ENCODE measurements at places on chromosomes 3 and 15.

DNA sequence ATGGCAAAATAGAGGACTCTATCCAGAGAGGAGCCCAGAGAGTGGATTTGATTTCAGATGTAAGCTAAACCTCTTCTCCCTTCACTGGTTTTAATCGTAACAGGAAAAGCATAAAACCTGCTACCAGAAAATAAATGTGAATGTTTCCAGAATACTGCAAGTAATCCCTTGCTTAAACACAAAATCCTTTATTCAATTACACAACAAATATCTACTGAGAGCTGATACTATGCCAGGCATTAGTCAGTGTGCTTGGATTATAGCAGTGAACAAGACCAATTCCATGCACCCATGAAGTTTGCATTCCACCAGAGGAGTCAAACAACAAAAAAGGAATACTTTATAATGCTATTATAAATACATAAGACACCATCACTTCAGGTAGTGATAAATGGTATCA lies 15.1 kb downstream of the AVEN start:
- DNase-seq: no peak

GRCh38 chr15:79562899-79563298 lies 130.8 kb downstream of the MINAR1 start:
- no peak for DNase-seq

- no peak for DNase-seq
Observed at GRCh38 chr3:195701042-195701915, 19.5 kb upstream of the MUC20 start.

DNA sequence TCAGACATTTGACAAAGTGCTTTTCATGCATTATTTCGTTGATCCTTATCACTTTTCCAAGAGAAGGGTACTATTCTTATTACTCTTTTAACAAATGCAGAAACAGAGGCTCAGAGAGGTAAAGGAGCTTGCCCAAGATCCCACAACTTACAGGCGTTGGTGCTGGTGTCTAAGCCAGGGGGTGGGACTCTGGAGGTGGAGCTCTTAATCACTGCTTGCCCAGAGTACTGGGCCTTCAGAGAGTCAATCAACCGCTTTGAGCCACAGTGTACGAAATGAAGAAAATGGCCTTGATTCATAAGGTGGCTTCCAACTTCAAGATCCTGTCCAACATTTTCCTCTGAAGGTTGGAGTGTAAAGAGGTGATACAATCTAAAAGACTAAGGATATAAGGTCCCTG lies 211.5 kb downstream of the NECTIN3 start:
- no peak for DNase-seq

DNA sequence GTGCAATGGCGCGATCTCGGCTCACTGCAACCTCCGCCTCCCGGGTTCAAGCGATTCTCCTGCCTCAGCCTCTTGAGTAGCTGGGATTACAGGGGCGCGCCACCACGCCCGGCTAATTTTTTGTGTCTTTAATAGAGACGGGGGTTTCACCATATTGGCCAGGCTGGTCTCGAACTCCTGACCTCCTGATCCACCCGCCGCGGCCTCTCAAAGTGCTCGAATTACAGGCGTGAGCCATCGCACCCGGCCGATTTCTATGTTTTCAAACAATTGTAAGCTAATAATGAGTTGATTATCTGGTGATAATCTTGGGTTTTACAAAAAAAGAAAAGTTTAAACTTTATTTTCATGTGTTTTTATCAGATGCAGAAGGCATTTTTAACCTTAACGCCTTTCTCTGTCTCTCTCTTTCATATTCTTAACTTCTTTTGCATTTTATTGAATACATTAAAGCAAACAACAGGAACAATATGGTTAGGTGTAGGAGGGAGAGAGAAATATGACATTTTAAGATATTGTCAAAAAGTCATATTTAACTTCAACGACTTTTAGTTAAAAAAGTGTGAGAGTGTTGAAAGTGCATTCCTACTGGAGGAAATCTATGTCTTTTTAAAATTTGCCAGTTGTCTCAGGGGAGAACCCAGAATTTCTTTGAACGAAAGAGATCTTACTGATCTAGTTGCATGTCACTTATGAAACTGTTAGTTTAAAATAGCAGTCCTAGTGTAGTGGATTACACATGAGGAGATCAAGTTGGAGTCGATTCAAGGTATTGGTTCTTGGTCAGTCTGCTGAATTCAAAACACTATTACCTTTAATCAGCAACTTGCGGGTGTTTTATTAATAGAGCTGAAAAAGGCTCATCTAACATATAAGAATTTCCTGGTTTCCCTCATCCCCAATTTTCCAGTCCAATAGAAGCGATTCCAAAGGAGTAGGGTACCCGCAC lies 3.4 kb upstream of the MEIS2 start:
- DNase-seq: no peak

- no peak for DNase-seq
Observed at GRCh38 chr3:88584451-88584850, 434.7 kb downstream of the C3orf38 start.

DNA sequence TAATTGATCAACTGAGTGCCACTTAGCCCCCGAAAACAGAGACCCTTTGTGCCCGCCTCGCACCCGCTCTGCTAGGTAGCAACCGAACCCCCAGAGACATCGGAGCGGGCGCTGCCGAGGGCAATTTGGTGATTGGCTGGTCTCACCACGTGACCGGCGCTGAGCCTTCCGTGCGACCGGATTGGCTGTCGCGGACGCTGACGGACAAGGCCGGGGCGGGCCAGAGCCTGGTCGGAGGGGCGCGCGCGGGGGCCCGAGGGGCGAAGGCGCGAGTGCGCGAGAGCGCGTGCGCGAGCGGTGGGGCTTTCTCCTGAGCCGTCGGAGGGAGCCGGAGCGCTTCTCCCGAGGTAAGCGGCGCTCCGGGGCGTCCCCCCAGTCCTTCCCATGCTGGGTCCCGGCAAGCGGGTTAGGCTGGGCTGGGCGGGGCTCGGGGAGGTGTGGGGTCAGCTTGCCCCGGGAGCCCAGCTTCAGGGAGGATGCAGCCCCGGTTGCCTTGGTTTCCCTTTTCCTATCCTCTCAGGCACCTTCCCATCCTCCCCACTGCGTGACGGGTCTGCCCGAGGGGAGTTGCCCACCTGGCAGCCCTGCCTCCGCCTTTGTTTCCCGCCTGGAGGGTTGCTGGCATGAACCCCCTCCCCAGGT lies at the start of gene TMEM108:
TMEM108 (plus strand) TSS at position 303 of the 642 bp plus-strand sequence.
- peak; percentile 87 for DNase-seq

DNA sequence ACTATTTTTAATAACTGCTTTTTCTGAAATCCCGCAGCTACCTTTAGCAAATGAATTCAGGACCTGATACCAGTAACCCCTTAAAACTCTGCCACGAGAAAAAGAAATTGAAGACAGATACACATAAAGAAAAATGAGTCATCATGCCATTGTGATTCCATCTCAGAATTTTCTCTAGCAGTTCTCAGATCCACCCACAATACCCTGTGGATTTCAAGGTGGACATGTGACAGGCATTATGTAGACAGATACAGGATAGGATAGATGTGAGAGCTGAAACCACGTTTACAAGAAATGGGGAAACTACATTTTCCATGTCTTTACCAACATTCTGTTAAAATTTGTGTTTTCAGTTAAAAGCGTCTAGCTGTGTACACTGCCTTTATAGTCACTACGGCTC lies 291.9 kb upstream of the NR2F2 start:
- no peak for DNase-seq

- no peak for DNase-seq
Observed at GRCh38 chr3:181880331-181880730, 168.6 kb downstream of the SOX2 start.

GRCh38 chr3:141356046-141356445 lies 12.3 kb upstream of the ZBTB38 start:
- no peak for DNase-seq

- DNase-seq: no peak
Observed at GRCh38 chr3:52912885-52913731, 15.8 kb upstream of the STIMATE start.

- DNase-seq: peak; percentile 47
Observed at GRCh38 chr15:99454941-99455788, 110.6 kb upstream of the MEF2A start.

DNA sequence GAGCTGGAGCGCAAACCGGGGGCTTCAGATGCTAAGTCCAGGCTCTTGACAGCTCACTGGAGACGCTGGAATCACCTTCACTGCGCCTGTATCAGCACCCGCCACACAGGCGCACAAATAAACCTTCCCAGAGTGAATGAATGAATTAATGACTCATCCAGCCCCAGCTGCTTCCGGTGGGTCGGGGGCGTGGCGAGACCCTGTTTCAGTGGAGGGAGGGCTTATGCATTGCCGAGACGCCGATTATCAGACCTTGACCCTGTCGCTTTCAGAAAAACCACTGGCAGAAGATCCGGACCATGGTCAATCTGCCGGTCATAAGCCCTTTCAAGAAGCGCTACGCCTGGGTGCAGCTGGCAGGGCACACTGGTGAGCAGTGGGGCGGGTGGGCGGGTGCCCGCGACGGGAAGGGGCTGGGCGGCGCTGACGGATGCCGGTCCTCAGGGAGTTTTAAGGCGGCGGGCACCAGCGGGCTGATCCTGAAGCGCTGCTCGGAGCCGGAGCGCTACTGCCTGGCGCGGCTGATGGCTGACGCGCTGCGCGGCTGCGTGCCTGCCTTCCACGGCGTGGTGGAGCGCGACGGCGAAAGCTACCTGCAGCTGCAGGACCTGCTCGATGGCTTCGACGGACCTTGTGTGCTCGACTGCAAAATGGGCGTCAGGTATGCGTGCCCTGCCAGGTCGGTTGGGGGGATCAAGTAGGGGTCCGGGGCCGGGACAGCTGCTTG lies 7.7 kb downstream of the ITPKA start:
- DNase-seq: no peak

GRCh38 chr3:182244222-182244971 lies 532.7 kb downstream of the SOX2 start:
- no peak for DNase-seq

GRCh38 chr3:58833491-58833890 lies 166.9 kb upstream of the FAM3D start:
- no peak for DNase-seq

GRCh38 chr15:93150910-93151881 lies 62.2 kb upstream of the RGMA start:
- no peak for DNase-seq
